Right lobe of liver (tissue), 6 donors: ENCODE measurements at places on chromosomes 5 and 9.

DNA sequence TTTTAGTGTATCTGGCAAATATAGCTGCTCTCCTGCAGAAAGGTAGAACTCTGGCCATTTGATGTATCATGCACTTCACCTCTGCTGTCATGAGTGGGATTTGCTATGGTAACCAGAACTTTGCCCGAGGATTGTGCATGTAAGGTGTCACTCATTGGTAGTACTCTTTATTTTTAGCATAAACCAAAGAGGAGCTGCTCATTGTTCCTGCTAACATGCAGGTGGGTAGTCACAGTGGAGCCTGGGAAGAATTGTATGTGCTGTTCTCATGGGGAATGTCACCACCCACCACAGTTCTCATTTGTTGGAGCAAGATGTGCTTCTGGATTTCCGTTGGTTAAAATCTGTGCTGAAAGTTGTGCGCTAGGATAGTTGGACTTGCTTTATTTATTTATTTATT, 12.3 kb downstream of the PDZD2 start:
- no peak for DNase-seq

DNA sequence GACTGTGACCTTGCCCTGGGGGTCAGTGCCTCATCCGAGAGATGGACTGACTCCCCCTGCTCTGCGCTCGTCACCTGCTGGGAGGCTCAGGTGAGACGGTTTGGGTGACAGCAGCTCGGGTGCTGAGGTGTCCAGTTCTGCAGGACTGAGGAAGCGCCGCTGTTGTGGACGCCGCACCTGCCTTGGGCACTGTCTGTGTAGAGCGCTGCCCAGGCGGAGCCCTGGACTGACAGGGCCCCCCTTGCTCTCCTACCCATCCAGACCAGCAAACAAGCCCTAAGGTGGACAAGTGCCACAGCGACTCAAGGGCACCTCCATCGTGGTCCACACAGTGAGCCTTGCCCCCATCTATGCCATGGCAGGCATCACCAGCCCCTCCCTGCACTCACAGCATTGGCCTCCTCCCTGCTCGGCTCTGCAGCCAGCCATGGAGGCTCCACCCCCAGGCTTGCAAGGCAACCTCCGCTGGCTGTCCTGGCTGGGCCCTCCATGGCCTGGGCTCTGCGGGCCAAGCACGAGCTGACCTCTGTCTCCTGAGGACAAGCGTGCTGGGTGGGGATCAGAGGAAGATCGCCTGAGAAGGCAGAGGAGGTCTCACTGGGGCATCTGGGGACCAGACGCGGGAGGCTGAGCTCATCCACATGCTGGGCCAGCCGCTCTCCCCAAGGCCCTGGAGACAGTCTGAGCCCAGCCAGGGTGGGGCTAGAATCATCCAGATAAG, 87.1 kb upstream of the COL5A1 start:
- no peak for DNase-seq

GRCh38 chr5:58439094-58439644, 20.7 kb downstream of the PLK2 start:
- no peak for DNase-seq

DNA sequence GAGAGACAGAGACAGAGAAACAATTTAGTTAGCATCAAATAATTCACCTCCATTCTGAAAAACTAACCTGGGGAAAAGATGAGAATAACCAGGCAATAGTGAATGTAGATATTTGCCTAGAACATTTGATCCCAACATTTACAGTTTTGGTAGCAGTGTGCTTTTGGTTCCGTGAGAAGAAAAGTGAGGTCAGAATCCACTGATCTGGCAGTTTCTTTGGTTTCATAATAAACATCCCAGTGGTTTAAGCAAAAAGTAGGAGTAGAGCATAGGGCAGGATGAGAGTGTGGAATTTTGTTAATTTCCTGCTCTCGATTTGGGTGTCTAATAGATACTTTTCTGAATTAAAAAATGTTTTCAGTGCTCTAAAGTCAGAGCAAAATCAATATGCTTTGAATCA, 887.0 kb downstream of the NR2F1-AS1 start:
- no peak for DNase-seq

GRCh38 chr5:116571568-116572349, 2.9 kb downstream of the SEMA6A start:
- DNase-seq = no peak

- DNase-seq = no peak
Measured at GRCh38 chr9:70874451-70874850, 247.0 kb downstream of the TRPM3 start.

GRCh38 chr5:128613766-128614165, 75.7 kb upstream of the FBN2 start:
- DNase-seq = no peak

DNA sequence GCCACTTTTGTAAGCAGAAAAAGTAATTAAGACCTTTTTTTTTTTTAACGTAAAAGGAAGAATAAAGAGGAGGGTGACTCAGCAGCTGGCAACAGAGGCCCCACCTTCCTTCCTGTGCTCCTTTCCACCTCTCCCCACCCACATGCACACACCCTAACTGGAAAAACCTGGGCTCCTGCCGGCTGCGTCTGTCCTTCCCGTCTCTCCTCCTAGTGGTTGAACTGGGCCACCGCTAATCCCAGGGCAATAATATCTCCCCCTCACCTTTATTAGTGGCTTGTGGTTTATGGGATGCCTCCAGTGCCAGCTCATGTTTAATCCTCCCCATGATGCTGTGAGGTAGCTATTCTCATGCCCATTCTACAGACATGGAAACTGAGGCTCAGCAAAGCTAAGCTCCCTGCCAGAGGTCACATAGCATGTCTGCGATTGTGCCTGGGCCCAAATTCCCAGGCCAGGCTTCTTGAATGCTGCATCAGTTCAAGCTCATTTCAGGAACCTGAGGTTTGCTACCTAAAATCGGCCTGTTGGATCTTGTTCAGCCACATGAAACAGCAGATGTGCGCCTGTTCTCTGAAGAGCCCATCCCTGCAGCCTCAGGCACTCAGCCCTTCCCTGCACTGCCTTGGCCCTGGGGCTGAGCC, 60.9 kb upstream of the IL17B start:
- DNase-seq = no peak

- no peak for DNase-seq
Measured at GRCh38 chr5:16135003-16135402, 44.6 kb downstream of the MARCHF11 start.

GRCh38 chr5:154811653-154812465, 38.5 kb downstream of the FAXDC2 start:
- peak; percentile 66 for DNase-seq
